ENCODE measurements at places on chromosomes 11 and 22.

- no peak for DNase-seq
- no peaks in the 10 kb centered on the region for H3K27me3 ChIP-seq
- H3K36me3 ChIP-seq: peaks cover 41% of the 10 kb centered on the region
- H3K4me1 ChIP-seq: peaks cover 7% of the 10 kb centered on the region
These were observed 11.6 kb downstream of the OTUB1 start for GRCh38 chr11:63997801-63998337.

- H3K4me1 ChIP-seq: peaks cover 9% of the 10 kb centered on the region
- peaks cover 23% of the 10 kb centered on the region for H3K36me3 ChIP-seq
- DNase-seq: no peak
- no peaks in the 10 kb centered on the region for H3K27me3 ChIP-seq
These were observed 52.2 kb downstream of the SLC25A17 start for GRCh38 chr22:40766956-40767355.

GRCh38 chr11:134670961-134671370 is 258.9 kb upstream of the B3GAT1 start:
- no peak overlapping the region for H3K27ac ChIP-seq
- H3K36me3 ChIP-seq: no peaks in the 10 kb centered on the region
- H3K4me3 ChIP-seq: no peak overlapping the region
- DNase-seq: no peak

GRCh38 chr11:128819198-128819597 is 47.9 kb downstream of the KCNJ1 start:
- H3K27me3 ChIP-seq: no peaks in the 10 kb centered on the region
- H3K4me1 ChIP-seq: peaks cover 3% of the 10 kb centered on the region
- no peak overlapping the region for H3K4me3 ChIP-seq
- peaks cover 6% of the 10 kb centered on the region for H3K36me3 ChIP-seq
- no peak overlapping the region for H3K27ac ChIP-seq

DNA sequence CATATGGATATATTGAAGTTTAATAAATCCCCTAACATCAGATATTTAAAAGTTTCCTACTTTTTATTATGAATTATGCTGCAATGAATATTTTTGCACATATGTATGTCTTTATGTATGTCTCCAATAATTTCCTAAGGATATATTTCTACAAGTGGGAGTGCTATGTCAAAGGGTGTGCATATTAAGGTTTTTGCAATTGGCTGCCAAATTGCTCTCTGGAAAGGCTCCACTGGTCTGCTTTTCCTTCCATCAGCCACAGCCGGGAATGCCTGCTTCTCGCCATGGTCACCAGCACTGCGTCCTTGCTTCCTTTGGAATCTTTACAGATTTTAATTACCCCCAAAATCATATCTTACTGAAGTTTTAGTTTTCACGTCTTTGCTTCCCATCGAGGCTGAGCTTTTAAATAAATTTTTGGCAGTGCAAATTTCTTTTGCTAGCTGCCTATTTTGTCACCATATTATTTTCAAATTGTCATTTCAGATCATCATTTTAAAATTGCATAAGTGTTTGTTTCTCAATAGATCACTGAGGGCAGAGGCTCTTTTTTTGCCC is 221.7 kb downstream of the SNX19 start:
- DNase-seq: no peak
- no peaks in the 10 kb centered on the region for H3K4me1 ChIP-seq
- H3K36me3 ChIP-seq: no peaks in the 10 kb centered on the region
- no peak overlapping the region for H3K4me3 ChIP-seq
